Mesenchymal stem cell (in vitro differentiated cells and primary cell): ENCODE measurements at places on chromosomes 2 and 18.

DNA sequence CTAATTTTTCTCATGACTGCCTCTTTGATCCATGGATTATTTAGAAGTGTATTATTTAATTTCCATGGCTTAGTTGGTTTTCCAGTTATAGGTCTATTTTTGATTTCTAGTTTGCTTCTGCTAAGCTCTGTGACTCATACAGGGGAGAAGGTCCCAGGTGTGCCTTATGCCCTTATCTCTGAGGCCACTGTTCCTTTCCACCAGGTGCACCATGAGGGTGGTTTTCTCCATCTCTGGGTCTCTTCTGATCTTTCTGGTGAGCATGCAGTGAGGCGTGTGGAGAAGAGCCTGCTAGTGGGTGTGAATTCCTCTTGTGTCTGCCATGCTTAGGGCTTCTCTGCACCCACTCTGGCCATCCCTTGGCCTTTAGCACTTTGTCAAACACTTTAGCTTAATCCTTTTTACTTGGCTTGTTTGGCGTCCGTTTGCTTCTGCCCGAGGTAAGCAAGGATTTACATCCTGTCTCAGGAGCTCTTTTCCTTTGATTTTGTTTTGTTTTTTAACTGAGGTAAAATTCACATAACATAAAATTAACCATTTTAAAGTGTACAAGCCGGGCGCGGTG, 129.8 kb upstream of the ARL4C start:
- no peak for DNase-seq

GRCh38 chr2:126828491-126828890, 70.2 kb upstream of the TEX51 start:
- no peak for DNase-seq

- DNase-seq: no peak
These were observed 38.7 kb upstream of the ANXA4 start for GRCh38 chr2:69703189-69703588.

- no peak for DNase-seq
These were observed 5.8 kb downstream of the OXER1 start for GRCh38 chr2:42757981-42758740.

GRCh38 chr2:219396863-219397457, 9.2 kb upstream of the DNPEP start:
- DNase-seq: no peak

DNA sequence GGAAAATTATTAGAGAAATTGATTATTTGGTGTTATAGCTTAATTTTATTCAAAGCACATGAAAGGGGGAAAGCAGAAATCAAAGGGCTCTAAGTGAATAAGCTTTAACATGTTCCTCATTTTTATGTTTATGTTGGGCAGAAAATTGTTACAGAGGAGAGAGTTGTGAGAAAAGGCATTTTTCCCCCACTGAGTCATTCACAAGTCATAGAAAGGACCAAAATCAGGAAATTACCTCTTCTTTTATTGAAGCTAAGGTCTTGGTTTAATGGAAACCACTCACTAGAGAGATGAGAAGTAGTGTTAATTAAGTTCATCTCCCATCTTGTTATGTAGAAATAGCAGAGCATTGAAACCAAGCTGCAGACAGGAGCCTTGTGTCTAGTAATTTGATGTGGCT, 175.3 kb upstream of the THUMPD2 start:
- DNase-seq: no peak

DNA sequence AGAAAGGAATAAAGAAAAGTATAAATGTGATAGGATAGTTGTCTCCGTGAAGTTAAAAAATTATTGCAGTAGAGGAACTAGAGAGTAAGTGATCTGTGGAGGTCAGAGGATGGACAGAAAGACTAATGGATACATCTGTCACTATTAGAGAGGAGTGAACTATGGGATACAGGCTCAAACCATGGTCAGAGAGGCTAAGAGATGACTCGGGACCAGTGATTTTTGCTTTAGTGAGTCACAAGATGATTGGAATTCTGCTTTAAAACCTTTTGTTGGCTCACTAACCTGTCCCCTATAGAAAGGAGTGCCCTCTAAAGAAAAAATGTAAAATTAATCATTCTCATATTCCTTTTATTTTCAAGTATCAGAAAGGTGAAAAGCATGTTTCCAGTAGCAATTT, 30.3 kb downstream of the ALMS1 start:
- no peak for DNase-seq

DNA sequence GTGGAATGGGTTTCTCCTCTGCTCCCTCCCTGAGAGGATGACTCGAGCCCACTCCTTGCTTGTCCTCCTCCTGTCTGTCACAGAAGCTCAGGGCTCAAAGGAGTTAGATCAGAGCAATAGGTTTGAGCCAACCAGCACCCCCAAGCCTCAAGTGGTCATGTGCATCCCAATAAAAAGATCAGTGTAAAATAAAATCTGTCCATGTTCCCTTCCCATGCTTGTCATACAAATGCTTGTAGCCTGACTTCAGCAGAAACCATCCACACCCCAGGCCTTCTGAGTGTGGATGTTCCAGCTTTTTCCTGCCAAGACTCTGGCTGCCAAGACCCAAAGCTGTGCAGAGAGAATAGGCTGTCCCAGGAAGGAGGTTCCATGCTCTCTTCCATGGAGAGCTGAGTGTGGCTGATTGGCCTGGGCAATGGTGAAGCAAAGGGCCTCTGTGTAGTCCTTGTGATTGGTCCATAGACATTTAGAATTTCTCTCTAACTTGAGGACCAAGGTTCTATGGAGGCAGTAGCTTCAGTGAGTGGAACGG, 67.4 kb downstream of the GYPC start:
- DNase-seq: no peak

DNA sequence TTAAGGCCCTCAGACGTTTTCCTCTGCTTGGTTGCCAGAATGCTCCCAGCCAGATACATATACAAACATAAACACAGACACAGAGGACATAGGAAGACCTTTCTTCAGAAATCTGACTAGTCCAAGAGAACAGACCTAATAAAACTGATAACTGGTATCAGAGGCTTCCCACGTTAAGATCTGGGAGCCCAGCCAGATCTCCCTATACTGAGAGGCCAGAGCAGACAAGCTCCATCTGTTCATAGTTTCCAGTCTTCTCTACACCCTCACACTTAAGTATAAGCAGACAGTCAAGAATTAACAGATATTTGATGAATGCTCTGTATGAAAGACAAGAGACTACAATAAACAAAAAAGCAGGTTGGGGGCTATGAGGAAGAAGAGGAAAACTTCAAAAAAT, 240.5 kb upstream of the CHAC2 start:
- DNase-seq: no peak

GRCh38 chr2:76197842-76198448, 487.2 kb upstream of the GCFC2 start:
- peak; percentile 77 for DNase-seq
